ENCODE measurements at places on chromosomes 12 and 14.

DNA sequence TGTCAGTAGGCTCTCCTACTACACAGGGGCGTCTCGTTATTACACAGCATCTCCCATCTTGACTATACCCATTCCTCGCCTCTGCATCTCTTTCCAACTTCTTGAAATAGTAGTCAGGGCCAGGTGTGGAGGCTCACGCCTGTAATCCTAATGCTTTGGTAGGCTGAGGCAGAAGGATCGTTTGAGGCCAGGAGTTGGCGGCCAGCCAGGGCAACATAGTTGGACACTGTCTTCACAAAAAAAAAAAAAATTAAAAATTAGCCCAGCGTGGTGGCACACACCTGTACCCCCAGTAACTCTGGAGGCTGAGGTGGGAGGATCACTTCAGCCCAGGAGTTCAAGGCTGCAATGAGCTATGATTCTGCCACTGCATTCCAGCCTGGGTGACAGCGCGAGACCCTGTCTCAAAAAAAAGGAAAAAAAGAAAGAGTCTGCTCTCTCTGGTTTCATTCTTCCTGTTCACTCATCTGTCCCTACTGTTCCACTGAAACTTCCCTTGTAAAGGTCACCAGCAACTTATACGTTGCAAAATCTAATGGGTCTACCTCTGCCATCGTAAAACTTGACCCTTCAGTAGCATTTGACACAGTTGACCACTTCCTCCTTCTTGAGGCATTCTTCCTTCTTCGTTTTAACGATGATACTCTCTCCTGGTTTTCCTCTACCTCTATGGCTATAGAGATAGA is 41.0 kb upstream of the PTGR2 start:
- DNase-seq, result no peak

GRCh38 chr12:110012137-110012536 is 12.9 kb downstream of the ANKRD13A start:
- no peak for DNase-seq

DNA sequence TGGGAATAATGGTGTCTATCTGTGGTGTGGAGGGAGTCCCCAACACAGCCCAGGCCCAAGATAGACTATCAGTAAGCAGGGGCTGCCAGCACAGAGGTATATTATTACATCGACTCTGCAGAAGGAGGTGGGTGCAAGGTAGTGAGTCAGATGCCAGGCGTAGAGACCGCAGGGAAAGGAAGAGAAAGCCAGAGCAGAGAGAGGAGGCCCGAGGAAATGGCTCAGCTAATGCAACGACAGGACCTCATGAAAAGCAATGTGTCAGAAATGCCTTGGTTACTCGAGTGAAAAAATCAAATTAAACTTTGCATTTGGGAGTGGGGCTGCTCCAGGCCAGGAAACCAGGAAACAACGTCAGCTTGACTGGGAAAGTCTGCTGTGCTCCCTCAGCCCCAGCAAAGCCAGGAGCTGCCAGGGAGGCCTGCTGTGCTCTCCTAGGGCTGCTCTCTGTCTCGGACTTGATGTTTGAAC is 173.2 kb downstream of the SUDS3 start:
- DNase-seq, result no peak

GRCh38 chr14:106235356-106236159 is 709.2 kb downstream of the TMEM121 start:
- no peak for DNase-seq

- no peak for DNase-seq
Observed at GRCh38 chr12:27583981-27584380, 60.0 kb downstream of the PPFIBP1 start.

GRCh38 chr12:8036346-8036745 is 3.8 kb downstream of the FOXJ2 start:
- DNase-seq, result no peak

GRCh38 chr12:94149781-94150239 is 1.4 kb downstream of the PLXNC1 start:
- DNase-seq, result peak; percentile 71

- no peak for DNase-seq
Observed at GRCh38 chr14:53367644-53368026, 214.5 kb upstream of the DDHD1 start.

DNA sequence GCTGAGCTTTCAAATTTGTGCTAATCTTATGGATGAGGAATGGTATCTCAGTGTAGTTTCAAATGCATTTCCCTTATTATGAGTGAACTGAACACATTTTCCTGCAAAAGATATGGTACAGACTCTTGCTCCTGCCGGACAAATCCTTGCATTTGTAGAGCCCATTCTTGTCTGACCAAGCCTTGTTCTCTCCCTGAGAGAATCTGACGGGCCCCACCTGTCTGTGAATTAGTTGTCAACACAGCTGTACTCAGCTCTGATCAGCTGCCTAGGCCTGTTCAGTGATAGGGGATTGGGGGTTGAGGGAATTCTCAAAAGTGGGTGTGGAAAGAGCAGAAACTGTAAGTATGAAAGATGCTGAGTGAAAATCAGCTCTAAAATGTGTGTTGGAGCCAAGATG is 42.8 kb upstream of the SCN8A start:
- no peak for DNase-seq

DNA sequence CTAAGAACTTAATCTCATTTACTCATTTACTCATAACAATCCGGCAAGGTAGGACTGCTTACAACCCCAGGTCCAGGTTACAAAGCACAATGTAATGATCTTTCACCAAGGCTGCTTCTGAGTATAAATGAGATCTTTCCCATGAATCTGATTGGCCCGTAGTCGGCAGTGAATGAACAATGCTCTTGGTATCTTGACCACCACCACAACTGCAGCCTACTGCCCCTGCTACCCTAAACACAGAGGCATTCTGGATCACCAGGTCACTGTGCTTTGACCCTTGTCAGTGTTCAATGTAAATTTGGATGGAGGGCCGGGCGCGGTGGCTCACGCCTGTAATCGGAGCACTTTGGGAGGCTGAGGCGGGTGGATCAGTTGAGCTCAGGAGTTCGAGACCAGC is 15.9 kb downstream of the FAM181A start:
- no peak for DNase-seq

GRCh38 chr14:74015963-74016362 is 3.1 kb downstream of the ENTPD5 start:
- no peak for DNase-seq
